ENCODE measurements at places on chromosomes 5 and 9.

GRCh38 chr9:26165426-26165825 is 487.2 kb upstream of the TUSC1 start:
- DNase-seq = no peak

DNA sequence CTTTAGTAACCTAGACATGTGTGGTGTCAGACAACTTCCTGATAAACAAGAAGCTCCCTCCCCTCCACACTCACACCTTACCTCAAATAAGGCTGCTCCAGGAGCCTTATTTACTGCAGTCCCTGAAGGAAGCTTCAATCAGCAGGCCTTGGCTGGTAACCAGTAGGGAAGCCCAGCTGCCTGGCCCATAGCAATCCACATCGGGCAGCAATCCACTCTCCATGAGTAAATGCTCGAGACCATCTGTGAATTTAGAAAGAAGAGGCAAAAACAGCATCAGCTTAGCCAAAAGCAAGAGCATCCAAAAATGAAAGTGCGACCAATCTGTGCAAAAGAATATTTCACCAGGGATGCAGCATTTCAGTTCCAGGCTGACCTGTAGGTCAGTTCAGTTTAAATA is 213.3 kb upstream of the TUSC1 start:
- DNase-seq = no peak

- no peak for DNase-seq
Observed at GRCh38 chr5:167820101-167820990, 471.1 kb upstream of the WWC1 start.

DNA sequence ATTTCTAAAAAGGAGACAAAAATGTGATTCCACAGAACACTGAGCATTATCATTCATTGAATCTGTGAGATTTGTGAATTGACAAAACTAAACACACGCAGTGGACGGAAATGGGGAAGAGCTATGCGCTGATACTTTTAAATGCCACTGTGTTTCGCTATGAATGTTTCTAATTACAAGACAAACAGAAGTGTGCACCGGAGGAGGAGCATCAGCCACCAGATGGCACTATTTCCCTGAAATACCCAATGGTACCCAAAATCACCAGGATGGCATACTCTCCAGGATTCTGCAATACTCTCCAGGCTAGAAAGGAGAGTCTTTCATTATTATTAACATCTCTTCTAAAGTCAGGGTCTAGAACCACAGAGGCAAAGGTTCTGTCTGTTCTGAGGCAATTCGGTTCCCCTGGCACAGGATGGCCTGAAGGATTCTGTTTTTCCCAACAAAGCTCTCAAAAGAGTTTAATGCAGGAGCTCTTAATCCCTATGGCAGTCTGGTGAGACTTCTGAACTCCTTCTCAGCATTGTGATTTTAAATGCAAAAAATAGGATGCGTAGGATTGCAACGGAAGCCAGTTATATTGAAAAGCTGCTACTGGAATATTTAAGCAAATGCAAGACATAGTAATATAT is 13.8 kb upstream of the PUM3 start:
- DNase-seq = peak; percentile 75

GRCh38 chr9:95755421-95755730 is 120.1 kb upstream of the ERCC6L2 start:
- no peak for DNase-seq

- DNase-seq = peak; percentile 70
Observed at GRCh38 chr9:135797507-135798262, 95.7 kb downstream of the KCNT1 start.

GRCh38 chr5:62794456-62794855 is 215.8 kb downstream of the LRRC70 start:
- DNase-seq = no peak

DNA sequence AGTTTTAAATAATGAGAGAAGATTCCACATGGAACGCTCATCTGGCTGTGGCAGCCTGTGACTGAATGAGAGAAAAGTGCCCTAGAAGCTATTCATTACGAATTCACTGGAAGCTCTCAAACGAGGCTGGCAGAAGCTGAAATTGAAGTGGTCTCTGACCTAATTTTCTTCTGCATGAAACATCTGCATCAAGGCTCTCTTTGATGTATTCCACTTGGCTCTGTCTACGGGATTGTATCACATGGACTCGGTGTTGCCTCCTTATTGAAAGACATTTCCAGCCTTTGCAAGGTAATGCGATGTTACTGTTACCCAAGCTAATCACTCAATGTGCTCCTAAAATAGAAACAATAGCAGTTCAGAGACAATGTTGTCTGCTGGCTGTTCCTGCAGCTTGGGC is 246.9 kb upstream of the ZNF462 start:
- no peak for DNase-seq

GRCh38 chr9:124457079-124457886 is 7.0 kb downstream of the ADGRD2 start:
- no peak for DNase-seq

GRCh38 chr5:73747696-73748380 is 121.8 kb downstream of the ARHGEF28 start:
- DNase-seq = no peak

DNA sequence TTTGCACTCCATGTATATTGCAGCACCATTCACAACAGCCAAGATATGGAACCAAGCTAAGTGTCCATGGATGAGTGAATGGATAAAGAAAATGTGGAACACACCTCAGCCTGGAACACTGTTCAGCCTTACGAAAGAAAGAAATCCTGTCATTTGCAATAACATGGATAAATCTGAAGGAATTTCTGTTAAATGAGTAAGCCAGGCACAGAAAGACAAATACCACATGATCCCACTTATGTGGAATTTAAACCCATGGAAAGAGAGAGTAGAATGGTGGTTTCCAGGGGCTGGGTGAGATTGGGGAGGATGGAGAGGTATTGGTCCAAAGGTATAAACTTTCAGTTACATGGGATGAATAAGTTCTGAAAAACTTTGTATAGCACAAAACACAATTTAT is 228.9 kb upstream of the CD180 start:
- no peak for DNase-seq

DNA sequence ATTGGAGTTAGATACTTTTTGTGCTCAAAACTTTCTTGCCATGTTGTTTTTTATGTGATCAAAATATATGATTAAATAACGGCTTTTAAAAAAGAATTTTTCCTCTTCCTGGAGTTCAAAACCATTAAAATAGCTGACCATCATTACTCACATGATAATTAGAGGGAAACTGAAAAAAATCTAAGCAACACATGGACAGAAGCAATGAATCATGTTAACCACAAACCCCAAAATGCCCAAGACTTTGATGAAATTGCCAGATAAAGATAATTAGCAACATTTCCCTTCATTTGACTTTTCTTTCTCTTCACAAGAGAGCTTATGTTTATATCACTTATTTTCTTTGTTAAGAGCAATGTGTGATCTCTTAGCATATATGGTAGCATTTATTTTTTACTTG is 1294.2 kb downstream of the EFNA5 start:
- DNase-seq = no peak

DNA sequence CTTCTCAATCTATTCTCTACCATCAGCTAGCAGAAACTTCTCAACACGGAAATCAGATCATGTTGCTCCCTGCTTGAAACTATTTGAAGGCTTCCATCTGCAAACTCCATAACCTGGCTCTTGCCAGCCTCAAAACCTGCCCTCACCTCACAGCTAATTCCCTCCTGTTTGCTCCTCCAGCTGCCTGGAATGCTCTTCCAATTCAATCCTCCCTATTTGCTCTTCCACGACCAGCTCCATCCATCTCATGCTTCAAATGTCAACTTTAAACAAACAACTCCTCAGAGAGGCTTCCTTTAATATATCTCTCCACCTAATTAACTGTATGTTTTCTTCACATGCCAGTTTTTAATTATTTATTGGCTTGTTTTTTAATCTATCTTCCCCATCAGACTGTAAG is 1.5 kb downstream of the PLAA start:
- DNase-seq = no peak

- DNase-seq = no peak
Observed at GRCh38 chr5:91160714-91161285, 222.3 kb downstream of the ARRDC3 start.

DNA sequence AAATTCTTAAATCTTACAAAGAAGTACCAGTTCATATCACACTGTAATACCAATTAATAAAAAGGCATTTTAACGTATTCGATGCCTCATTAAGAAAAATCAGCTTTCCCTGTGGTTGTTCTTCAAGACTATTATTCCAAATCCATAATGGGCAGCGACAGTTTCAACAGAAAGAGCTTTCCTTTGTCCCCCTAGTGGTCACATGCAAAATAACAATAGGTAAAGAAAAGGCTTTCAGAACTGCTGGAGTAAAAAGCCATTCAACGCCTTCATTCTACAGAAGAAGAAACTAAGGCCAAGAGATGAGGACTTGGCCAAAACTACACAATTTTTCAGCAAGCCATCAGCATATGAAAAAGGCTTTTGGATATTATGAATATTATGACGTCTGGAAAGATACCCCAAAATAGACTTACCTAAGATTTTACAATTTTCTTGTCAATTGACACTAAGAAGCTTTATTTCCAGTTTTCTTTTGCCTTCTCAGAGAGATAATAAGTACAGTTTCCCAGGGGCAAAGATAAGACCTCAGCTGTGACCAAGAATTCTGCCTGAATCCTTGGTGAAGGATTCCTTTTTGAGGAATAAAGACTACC is 6.7 kb upstream of the CDH6 start:
- peak; percentile 29 for DNase-seq

DNA sequence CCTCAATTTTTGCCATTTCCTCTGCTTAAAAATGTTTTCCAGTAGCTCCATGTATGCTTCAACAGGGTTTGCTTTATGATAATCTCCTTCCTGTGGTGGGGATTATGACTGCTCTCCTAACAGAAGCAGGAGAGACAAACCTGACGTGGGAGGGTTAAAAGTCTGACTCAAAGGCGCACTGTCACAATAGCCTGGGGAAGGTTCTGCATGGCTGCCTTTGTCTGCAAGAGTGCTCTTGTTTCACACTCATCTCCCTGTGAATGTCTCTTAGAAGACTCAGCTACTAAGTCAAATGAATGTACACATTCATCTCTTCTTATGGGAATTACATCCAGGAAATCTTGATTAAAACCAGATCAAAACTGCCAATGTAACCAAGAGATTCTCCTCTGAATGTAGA is 90.9 kb upstream of the MTAP start:
- DNase-seq = no peak

- no peak for DNase-seq
Observed at GRCh38 chr5:151110122-151110681, 29.4 kb upstream of the TNIP1 start.

- DNase-seq = no peak
Observed at GRCh38 chr5:37637165-37637845, 202.5 kb downstream of the GDNF start.

DNA sequence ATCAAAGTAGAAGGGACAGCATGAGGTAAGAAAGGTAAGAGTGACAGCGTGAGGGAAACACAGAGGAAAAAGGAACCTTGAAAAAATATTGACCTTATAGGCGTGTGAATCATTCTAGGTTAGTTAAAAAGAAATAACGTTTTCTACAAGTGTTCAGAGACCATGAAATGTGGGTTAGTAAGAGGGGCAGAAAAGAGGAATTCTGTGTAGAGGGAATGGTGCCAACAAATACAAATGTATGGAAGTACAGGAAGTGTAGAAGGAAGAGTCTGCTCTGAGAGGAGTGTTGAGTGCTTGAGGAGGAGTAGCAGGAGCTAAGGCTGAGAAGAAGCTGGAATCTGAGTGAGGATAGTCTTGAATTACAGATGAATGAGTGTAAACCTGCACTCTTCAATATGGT is 418.6 kb upstream of the RIOK2 start:
- no peak for DNase-seq

- DNase-seq = no peak
Observed at GRCh38 chr5:33322632-33323031, 118.1 kb upstream of the TARS1 start.

- no peak for DNase-seq
Observed at GRCh38 chr5:4124221-4124970, 528.8 kb downstream of the IRX1 start.

DNA sequence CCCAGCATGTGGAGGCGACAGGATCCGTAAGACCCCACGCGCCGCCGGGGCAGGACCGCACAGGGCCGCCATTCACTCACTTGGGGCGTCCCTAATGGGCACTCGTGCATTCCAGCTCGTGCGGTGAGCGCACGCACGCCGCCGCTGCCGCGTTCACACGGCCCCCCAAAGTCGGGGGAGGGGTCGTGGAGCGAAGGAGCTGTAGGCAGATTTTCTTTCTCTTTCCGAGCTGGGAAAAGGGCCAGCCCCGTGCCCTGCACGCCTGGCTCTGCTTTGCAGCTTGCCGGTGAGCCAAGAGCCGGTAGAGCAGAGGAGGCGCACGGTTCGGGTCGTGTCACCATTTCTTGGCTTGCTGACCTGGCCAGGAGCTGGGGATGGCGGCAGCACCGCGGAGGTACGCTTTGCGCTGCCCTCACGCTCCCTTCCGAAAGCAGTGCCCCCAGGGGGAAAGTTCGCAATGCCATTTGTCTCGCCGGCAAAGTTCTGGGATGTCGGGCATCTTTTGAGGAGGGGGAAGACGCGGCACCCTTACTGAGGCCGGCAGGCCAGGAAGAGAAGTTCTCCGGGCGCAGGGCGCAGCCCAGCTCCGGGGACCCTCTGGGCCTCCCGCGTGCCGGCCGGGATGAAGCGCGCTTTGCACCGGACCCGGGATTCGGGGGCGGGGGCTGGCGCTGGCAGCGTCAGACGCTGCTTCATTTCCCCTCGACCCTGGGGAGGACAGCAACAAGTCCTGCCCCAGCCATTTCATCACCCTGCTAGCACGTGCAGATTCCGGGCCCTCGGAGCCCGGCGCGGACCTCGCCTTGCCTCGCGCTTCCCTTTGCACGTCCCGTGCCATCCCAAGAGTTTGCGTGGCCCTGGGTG is 898 bp downstream of the STC2 start:
- peak; percentile 45 for DNase-seq

DNA sequence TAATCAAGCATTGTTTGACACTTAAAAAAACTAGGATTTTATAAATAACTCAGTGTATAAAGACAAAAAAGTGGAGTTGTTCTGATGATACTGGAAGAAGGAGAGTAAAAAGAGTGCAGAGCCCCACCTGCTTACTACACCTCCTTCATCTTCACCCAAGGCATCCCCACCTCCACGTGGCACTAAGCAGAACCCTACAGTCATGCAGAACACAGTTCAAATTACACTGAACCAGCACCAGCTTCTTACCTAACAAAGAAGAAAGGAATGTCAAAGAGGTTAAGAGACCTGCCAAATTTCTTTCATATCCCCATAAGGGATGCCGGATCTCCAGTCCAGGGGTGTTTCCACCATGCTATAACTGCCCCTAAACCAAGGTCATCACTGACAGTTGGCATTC is 55.5 kb downstream of the PDE4D start:
- DNase-seq = no peak

All from GM10248 (cell line).